ENCODE measurements at places on chromosomes 4 and X. TPM values are rescaled to one million over a fixed set of nuclear protein-coding genes. Genes with fewer than 3 reads are reported as not detected.

GRCh38 chr4:94377294-94377693 is 34.7 kb upstream of the HPGDS start:
- DNase-seq = no peak

- DNase-seq = no peak
Measured at GRCh38 chr4:151785484-151786157, 24.8 kb upstream of the GATB start.

DNA sequence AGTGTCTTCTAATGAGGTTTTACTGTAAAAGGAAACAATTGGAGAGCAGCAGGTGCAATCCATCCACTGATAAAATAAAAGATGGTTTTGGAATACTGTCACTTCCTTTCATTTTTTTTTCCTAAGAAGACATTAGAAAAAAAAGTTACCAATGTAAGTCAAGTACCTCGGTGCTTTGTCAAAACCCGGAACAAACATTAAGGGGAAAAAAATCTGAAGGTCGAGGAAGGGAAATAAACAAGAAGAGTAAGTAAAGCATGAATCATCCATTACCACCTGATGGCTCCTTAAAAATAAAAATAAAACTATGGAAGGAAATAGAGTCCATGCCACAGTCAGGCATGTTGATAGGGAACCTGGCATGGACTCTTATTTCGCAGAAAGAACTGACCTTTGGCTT is 15.3 kb upstream of the XPNPEP2 start:
- no peak for DNase-seq

Gene SSX4B
- total RNA-seq = not detected

Gene RBMXL3
- total RNA-seq = not detected

- DNase-seq = no peak
Measured at GRCh38 chr4:47002580-47002979, 9.2 kb upstream of the GABRA4 start.

GRCh38 chrX:101659601-101660063 is at the start of gene ARMCX2:
TSS of gene ARMCX2 (minus strand) at chrX:101659850. CDS start at chrX:101657588, 2,262 bp downstream.
- DNase-seq = no peak

DNA sequence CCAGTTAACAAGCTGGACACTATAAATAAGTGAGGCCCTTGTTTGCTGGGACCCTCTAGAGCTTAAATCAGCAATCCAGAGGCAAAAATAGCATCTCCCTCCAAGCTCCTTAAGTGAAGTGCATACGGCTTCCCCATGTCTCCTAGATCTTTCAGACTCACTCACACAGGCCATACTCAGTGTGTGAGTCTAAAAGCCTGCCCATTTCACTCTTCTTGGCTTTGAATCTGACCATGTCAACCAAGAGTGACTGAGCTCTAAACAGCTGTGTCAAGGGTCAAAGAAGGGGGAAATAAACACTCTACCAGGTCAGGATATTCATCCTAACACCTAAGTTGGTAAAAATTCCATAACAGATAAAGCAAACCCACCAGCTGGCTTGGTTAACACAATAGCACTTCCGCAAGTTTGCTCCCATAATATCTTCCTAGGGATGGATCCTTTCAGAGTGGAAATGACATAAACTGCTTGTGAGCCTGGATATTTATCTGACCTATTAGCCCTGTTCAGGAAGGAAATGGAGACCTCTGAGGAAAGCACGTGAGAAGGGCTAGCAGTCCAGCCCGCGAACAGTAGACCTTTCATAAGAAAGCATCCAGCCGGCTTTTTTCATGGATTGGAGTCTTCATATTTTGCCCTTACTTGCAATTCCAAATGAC is 65.6 kb downstream of the MID1 start:
- no peak for DNase-seq

- DNase-seq = no peak
Measured at GRCh38 chrX:1435241-1435895, 17.3 kb downstream of the ASMTL start.

Gene SNCA
- not detected for total RNA-seq

Gene GATA1
- total RNA-seq = not detected

GRCh38 chrX:13397878-13398818 is 78.3 kb upstream of the ATXN3L start:
- DNase-seq = no peak

Gene INPP4B
- total RNA-seq = not detected

GRCh38 chr4:93759506-93759905 is 69.0 kb upstream of the ATOH1 start:
- no peak for DNase-seq

Gene TRO
- not detected for total RNA-seq

DNA sequence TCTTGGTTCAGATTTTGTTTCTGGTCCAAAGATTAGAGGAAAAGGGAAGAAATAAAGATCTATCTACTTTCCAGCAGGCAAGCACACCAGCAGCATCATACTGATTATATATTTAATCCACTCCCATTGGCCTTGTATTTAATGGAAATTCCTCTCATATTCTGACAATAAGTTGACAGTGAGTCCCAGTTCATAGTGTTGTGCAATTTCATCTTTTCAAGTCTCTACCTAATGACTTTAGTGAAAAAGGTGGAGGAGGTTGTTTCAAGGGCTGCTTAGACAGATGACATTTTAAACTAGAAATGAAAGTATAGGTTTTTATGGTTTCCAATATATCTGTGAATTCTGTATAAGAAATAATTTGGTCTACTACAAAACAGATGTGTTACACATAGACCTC is 298.6 kb downstream of the PABPC4L start:
- no peak for DNase-seq

Gene IKBKG
- 31.6 TPM for total RNA-seq

DNA sequence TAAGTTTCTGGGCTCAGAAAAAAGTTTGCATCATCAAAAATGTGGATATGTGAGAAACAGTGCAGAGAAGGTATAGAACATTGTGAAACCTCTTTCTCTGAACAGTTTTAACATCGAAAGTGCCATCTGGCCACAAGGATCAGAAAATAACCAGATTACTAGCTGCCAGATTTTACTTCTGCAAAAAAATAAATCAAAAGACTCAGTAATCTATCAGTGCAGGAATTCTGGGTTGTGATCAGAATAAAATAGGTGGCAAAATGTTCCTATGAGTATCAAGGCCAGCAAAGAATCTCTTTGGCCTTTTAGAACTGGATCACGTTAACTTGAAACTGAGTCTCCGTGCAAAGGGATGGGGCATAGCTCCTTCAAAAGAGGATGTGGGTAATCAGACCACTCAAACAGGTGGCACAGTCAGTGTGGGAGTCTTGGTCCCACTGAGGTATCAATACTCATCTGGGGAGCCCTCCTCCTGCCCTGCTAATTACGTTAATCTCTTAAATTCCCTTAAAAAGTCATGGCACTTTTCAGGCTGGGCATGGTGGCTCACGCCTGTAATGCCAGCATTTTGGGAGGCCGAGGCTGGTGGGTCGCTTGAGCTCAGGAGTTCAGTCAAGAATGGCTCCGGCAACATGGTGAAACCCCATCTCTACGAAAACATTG is 26.7 kb upstream of the RBM47 start:
- peak; percentile 84 for DNase-seq

DNA sequence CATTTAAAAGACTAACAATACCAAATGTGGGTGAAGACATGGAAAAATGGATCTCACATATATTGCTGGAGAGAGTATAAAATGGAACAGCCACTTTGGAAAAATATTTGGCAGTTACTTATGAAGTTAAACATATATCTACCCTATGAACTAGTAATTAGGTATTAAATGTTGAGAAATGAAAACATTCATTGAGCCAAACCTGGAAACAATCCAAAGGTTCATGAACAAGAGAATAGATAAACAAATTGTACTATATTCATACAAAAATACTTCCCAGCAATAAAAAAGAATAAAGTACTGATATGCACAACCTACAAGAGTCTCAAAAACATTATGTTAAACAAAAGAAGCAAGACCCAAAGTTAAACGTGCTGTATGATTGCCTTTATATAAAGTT is 4.0 kb upstream of the EGF start:
- no peak for DNase-seq

DNA sequence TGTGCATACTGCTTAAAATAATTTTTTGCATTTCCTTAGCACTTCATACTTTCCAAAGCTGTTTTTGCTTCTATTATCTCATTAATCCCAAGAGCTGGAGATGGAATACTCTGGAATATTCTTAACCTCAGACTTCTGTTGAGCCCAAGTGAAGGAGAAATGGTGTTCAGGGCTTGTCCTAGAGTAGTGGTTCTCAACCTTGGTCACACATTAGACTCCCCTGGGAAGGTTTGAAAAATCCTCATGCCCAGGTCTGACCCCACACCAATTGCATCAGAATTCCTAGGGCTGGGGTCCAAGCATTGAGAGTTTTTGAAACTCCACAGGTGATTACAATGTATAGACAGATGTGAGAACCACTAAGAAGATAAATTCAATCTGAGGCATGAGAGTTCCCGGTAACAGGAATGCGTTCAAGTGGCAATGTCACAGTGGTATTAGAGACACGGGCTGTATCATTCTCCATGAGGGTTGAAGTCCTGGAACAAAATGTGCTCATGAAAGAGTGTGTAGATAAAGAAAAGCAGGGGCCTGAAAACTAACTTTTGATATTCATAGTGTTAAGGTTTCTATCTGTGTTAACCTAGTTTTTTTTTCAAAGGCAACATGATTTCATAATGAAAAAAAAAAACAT is 47.9 kb downstream of the AWAT2 start:
- DNase-seq = no peak

Gene NSG1
- 35.5 TPM for total RNA-seq

GRCh38 chr4:148780426-148781005 is 338.3 kb upstream of the NR3C2 start:
- DNase-seq = no peak

Gene F8A1
- total RNA-seq = 42.4 TPM

Gene RRH
- 0.23 TPM for total RNA-seq

GRCh38 chr4:13427599-13428325 is 56.4 kb downstream of the RAB28 start:
- DNase-seq = no peak

DNA sequence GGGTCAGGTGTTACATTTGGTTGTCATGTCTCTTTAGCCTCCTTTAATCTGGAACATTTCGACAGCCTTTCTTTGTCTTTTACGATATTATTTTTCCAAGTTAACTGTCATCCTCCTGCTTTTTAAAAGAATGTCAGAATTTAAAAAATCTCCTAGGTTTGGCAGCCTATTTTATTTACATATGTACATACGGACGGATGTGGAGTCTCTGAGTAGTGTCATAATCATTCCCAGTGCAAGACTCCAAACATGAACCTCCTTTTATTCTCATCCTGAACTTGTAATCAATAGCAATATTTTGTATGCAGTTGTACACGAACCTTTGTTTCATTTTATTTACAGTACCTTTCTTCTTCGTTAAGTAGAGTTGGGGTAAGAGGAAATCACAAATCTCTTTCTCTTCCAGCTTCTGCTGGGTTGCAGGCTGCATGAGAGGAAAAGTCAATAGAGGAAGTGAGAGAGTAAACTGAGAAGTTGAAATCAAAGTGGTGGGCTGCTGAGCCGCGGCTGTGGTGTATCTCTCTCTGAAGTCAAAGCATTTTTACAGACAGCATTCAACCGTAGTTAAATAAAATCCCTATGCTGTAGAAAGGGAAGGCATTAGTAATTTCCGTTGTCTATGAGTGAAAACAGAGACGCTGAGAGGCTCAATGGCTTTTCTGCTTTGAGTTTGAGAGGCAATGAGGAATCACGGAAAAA is 53.9 kb upstream of the RPS6KA3 start:
- DNase-seq = peak; percentile 76

- DNase-seq = no peak
Measured at GRCh38 chr4:125397226-125397625, 82.5 kb downstream of the FAT4 start.

- no peak for DNase-seq
Measured at GRCh38 chr4:112119353-112119783, 25.9 kb upstream of the FAM241A start.

GRCh38 chrX:37697169-37697760 is 11.7 kb downstream of the XK start:
- no peak for DNase-seq

DNA sequence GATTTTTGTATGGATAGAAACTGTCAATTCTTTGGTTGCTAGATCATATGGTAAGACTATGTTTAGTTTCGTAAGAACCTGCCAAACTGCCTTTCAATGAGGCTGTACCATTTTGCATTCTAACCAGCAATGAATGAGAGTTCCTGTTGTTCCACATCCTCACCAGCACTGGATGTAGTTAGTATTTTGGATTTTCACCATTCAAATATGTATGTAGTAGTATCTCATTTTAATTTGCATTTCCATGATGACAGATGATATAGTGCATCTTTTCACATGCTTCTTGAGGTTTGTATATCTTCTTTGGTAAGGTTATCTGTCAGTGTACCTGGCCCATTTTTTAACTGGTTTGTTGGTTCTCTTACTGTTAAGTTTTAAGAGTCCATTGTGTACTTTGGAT is 34.6 kb downstream of the CLOCK start:
- no peak for DNase-seq

- no peak for DNase-seq
Measured at GRCh38 chr4:15774020-15774420, 4.1 kb upstream of the CD38 start.

Gene F8A3
- 5.8 TPM for total RNA-seq

- DNase-seq = no peak
Measured at GRCh38 chr4:7663075-7663541, 228.4 kb upstream of the PSAPL1 start.

DNA sequence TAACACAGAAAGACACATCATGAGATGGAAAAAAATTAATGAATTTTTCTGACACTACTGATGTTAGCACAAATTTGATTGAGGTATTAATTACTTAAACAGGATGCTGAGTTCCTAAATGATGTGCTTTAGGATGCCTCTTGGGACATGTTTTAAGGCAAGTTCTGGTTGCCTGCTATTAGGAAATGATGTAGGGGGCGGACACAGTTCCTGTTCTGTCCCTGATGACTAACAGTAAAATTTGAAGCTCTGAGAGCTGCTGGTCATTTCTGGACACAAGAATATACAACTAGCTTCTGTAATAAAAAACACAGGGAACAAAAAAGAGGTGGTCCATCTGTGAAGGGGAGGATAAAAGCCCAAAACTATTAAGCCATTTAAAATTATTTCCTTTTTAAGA is 163.2 kb upstream of the ETNPPL start:
- no peak for DNase-seq

DNA sequence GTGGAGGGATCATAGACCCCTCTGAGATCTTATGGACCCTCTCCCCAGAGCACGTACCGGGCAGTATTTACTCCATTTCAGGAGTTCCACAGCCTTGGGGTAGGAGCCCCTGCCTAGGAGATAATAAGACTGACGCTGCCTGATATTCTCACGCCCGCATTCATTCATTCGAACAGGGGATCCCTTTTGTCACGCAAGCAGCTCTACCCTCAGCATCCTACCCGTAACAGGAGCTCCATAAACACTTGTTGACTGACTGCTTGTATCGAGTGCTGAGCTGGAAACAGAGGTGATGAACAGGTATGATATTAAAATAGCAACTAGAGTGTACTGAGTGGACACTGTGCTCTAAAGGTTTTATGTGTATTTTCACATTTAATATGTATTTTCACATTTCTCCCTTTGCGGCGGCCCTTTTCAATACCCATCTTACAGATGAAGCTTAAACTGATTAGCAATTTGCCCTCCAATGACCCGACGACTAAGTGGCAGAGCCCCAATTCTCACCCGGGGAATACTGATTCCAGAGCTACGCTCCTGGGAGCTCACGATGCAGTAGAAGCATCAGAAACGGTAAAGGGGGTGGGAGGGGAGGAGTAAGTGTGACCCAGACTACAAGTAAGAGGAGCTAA is 888 bp downstream of the RAB28 start:
- DNase-seq = peak; percentile 24

GRCh38 chr4:189084671-189085070 is 856.0 kb upstream of the FRG1 start:
- no peak for DNase-seq
